Sigmoid colon (tissue), 7 donors: ENCODE measurements at places on chromosomes 16 and 17. TPM values are rescaled to one million over a fixed set of nuclear protein-coding genes. Genes with fewer than 3 reads are reported as not detected.

FAM117A gene
- 29.3 TPM for total RNA-seq

DNA sequence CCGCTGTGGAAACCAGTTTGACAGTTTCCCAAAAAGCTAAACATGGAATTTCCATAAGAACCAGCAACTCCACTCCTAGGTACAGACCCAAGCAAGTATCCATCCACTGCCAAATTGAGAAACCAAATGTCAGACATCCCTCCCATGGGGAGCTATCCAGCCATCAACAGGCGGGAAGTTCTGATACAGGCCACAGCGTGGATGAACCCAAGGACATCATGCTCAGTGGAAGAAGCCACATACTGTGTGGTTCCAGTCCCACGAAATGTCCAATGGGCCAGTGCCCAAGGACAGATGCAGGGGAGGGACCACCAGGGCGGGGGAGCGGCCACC lies 12.6 kb upstream of the BAIAP2 start:
- DNase-seq: no peak

DNA sequence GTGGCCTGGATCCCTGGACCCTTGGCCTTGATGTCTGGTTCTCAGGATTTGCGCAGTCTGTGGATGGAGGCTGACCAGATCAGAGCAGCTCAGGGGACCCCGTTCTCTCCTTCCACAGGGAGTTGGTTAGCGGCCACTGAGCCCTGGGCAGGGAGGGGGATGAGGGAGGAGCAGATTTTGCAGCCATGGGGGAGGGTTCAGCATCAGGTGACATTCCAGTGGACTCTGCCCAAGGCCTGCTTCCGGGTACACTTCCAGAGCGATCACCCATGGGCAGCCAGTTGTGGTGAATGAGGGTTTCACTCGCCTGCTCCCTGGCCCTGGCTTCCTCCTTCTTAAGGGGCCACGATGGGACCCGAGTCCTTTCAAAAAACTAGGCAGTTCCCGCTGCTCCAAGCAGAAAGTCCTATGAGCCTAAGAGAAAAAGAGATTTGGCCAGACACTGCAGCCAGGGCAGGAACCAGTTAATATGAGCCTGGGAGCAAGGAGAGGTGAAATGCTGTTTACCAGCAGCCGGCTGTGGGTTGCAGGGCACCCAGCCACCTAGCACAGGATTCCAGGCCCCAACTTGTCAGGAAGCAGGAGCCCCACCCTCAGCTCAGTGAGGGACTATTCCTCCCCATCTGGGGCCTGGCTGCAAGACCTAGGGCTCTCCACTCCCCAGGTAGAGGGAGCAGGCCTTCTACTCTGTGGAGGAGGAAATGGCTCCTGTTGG lies 4.7 kb upstream of the GPRC5C start:
- no peak for DNase-seq

DNA sequence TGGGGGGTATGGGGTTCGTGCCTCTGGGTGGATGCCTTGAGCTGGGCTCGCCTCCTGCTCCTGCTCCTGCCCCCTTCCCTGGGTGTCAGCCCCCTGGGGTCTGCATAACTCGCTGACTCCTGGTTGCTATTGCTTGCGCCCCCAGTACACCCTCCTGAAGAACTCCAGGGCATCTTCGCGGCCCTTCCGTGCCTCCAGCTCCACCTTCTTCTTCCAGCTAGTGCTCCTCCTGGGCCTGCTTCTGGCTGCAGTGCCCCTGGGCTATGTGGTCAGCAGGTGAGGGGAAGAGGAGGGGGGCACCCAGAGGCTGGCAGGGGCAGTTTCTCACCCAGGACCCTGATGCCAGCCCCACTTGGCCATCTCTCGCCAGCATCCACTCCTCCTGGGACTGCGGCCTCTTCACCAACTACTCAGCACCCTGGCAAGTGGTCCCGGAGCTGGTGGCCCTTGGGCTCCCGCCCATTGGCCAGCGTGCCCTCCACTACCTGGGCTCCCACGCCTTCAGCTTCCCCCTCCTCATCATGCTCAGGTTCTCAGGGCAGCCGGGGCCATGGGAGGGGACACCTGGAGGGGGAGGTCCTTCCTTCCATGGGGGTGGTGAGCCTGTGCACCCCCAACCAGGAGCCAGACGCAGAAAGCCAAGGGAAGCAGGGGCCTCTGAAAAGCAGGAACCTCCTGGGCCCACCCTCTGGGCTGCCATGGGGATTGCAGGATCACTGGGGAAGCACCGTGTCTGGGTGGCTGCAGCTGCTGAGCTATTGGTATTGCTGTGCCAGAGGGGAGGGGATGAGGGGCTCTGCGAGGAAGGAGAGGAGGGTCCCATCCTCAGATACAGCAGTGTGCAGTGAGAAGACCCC lies 7.8 kb upstream of the C17orf99 start:
- DNase-seq: no peak

DNA sequence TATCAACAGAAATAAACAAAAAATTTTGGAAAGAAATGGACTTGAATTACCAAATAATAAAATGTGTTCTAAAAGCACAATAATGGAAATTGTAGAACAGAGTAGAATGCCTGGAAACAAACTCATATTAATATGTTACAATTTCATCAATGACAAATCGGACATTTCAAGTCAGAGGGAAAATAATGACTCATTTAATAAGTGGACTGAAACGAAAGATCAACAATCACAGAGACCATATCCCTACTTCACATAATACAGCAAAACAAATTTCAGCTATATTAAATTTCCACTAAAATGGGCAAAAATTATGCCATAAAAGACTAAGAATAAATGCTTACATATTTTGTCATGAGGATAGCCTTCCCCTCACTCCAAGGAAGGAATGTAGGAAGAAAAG lies 25.7 kb downstream of the CDYL2 start:
- no peak for DNase-seq

ITGB3 gene
- total RNA-seq: 42.1 TPM

ALOX15 gene
- total RNA-seq: not detected

- DNase-seq: no peak
Observed at GRCh38 chr16:85169333-85170065, 57.2 kb upstream of the CIBAR2 start.

- no peak for DNase-seq
Observed at GRCh38 chr17:69078864-69079263, 18.1 kb upstream of the ABCA9 start.

DNA sequence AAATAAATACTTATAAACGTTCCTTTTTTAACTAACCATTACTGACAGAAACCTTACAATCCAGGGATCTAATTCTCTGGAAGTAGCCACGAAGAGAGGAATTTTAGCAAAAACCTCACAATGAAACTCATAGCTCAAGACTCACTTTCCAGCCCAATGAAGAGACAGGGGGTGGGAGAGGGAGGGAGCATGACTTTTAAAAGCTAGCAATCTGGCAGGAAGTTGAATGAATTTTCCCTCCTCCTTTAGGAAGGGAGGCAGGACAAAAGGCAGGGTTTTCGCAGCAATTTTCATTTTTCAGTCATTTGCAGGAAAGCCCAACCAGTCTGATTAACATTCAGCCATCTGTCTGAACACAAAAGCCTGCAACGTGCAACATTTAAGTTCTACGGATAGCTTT lies 381.5 kb upstream of the PSMD7 start:
- DNase-seq: no peak

ASIC2 gene
- total RNA-seq: not detected

GRCh38 chr16:54506214-54506580 lies 219.6 kb upstream of the IRX3 start:
- DNase-seq: no peak

DNA sequence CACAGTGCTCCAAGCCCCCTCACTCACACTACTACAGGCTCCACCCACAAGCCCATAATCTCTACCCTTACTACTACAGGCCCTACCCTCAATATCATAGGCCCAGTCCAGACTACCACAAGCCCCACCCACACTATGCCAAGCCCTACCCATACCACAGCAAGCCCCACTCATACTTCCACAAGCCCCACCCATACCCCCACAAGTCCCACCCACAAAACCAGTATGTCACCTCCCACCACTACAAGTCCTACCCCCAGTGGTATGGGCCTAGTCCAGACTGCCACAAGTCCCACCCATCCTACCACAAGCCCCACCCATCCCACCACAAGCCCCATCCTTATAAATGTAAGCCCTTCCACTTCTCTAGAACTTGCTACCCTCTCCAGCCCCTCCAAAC lies 13.8 kb downstream of the RIPOR1 start:
- DNase-seq: peak; percentile 76

- DNase-seq: no peak
Observed at GRCh38 chr16:27759967-27760788, 210.2 kb downstream of the KATNIP start.

GRCh38 chr17:55441544-55441943 lies 19.9 kb upstream of the MMD start:
- no peak for DNase-seq
